ENCODE measurements at places on chromosomes 13 and 19.

GRCh38 chr13:37868691-37869505 lies 674 bp downstream of the TRPC4 start:
- no peak for DNase-seq

DNA sequence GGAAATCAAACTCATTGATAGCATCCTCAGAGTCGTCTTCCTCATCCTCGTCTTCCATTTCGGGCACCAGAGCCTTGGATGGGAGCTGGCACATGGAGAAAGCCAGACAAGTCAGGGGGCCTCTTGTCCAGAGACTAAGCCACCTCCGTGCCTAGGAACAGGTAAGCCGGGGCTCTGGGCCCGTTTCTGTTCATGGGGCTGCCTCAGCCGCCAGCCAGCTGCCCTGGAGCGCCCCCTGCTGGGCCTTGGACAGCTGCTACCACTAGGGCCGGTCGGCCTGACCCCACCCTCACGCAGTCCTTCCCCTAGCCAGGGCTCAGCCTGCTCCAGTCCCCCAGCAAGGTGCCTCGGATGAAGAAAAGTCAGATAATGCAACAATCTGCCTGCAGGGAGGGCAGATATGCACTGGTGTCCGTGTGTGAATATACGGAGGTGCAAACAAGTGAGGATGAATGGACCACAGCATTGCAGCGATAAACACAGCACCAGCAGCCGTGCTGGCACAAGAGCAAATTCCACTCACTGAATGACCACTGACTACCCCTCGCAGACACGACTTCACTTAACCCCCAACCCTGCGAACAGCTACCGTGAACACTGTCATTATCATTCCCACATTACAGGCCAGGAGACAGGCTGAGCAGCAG lies 11.9 kb upstream of the PRKD2 start:
- DNase-seq, result peak; percentile 92

- peak; percentile 76 for DNase-seq
Observed at GRCh38 chr13:30802953-30803478, 67.7 kb downstream of the ALOX5AP start.

DNA sequence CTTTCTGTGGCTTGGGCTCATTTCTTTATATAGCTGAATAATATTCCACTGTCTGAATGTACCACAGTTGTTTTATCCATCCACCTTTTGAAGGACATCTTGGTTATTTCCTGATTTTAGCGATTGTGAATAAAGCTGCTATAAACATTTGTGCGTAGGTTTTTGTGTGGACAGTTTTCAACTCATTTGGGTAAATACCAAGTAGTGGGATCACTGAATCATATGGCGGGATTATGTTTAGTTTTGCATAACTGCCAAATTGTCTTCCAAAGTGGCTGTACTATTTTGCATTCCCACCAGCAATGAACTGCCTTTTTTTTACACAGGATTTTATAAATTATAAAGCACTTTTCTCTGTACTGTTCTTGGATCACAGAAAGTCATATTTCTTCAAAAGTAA lies 13.7 kb upstream of the LRCH1 start:
- no peak for DNase-seq

- no peak for DNase-seq
Observed at GRCh38 chr13:98848746-98849145, 96.3 kb upstream of the SLC15A1 start.

DNA sequence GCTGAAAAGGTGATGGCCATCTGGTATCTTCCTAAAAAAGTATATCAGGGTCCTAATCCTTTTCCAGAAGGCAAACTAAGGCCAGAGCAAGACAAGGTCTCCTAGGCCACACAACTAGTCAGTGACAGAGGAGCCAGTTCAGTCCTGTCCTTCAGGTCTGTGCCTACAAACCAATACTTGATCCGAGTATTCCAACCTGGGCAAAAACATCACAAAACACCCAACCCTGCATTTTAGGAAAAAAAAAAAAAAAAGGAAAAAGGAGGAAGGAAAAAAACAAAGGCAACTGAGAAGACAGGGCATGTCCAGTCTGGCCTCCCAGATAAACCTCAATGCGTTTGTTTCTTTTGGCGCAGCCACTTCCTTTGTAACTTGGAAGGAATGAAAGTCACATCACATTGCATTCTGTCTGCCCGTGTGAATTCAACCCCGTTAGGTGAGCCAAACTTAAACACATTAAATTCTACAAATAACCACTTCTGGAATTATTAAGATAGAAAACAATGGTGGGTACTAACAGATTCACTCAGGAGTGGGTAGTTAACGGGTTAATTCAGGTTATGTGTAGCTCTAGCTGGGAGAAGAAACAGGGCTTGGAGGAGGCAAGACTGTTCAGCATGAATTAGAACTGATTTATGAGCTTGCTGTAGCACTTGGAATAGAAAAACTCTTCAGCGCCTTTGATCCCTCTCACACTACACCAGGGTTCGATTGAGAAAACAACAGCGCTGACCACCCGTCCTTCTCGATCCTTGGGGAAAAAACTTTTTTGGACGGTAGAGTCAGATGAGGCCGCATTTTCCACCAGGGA lies 43.0 kb upstream of the HNRNPA1L2 start:
- DNase-seq, result peak; percentile 20

DNA sequence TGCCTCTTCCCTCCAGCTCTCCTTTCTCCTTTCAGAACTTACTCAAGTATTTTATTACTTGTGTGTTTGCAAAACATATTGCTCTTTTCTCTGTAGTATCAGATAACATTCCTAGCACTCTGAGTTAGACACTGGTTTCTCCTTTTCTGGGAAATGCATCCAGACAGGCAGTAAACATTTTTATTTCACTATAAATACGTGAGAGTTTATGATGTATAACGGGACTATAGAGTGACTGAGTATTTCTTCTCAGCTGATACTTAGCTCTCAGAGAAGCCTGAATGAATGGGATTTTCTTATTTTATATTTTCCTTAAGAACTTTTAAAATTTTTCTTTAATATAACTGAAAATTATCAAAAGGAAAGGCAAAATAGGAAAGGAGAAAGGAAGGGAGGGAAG lies 211.2 kb upstream of the EDNRB start:
- no peak for DNase-seq

DNA sequence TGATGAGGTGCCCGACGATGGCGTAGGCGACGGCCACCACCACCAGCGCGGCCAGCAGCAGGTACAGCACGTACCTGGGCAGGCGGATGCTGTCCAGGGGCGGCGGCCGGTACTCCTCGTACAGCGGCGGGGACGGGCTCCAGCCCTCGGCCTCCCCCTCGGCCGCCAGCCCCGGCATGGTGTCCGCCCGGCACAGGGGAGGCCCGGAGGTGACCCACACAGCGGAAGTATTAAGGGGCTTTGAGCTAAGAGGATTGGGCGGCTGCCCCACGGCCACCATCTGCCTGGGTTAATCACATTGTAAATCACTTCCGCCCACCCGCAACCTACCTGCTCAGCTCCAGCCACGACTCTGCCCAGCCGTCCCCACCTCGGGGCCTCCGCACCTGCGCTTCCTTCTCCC lies at the start of gene SMIM44:
TSS of gene SMIM44 (minus strand) at position 216 of the 403 bp plus-strand sequence. CDS start at position 178, 38 bp downstream.
- DNase-seq, result no peak

DNA sequence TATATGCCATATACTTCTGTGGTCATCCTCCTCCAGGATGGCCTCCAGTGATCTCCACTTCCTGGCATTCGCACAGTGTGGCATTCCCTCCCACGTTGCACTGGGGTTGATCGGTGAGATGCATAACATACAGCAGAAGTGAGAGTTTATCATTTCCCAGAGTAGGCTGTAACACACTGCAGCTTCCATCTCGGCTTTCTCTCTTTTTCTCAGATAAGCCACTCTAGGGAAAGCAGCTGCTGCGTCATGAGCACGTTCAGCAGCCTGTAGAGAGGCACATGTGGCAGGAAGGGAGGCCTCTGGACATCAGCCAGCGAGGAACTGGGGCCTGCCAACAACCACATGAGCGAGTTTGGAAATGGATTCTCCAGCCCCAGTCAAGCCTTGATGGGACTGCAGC lies 807.1 kb downstream of the DIAPH3 start:
- no peak for DNase-seq

DNA sequence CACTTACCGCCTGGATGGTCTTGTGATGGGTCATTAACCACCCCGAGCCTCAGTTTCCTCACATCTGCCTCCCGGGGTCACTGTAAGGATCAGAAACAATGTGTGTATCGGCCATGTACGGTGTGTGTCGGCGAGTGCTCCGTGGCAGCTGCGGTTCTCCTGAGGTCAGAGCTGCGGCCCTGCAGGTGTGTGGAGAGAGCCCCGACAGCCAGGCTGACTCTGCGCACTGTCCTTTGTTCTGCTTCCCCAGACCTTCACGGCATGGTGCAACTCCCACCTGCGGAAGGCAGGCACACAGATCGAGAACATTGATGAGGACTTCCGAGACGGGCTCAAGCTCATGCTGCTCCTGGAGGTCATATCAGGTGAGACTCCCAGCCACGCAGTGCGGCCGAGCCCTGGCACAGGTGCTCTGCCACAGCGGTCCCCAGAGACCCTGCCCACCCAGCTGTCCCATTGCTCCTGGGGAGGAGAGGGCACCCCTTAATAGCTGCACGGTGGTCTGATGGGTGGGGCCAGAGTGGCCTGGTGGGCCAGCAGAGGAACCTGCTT lies 43.8 kb downstream of the CAPN12 start:
- DNase-seq, result no peak

- DNase-seq, result peak; percentile 65
Observed at GRCh38 chr19:3698974-3699740, 1.1 kb downstream of the PIP5K1C start.

DNA sequence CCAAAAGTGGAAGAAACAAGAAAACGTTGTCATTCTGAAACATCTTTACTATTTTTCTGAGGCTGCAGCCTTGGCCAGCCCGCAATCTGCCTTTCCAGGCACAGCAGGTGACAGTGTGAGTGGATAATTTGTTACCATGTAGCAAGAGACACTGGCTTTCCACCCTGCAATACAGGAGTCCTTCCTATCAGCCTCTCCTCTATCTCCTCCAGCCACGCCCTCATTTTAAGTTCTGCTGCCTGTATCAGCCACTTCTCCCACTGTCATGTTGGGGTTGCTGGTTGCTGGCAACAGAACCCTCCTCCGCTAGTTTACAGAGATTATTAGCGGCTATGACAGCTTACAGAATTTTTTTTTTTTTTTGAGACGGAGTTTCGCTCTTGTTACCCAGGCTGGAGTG lies 7.7 kb upstream of the LGALS7 start:
- no peak for DNase-seq

DNA sequence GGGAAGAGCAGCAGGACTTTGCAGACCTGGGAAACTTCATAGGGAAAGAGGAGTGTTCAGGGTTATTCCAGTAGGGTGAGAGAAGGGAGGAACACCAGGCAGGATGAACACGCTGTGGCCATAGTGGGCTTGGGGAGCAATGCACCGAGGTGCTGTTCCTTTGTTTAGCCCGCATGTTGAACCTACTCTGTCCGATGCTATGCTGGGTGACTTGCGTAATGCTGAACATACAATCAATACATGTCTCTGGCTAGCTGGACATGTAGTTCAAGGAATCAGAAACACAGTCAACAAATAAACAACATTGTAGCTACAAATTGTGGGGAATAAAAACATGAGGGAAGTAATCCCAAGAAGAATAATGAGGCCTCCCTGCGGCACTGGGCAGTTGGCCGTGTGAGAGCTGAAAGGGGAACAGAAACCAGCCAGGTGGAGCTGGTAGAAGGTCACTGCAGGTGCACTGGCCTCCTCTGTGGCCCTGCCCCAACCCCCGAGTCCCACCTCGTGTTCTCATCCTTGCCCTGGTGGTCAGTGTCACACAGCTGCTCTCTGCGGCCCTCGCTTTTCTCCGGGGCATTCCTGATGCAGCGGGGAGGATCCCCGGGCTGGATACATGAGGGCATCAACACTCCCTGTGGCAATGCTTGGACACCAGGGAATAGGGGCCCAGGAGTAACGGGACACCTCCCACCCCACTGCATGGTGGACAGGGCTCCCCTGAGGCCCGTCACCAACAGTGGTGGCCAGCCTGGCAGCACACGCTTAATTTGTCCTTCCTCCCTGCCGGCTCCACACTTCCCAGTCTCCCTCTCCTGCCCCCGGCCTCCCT lies 36.9 kb upstream of the TUBGCP3 start:
- DNase-seq, result no peak

DNA sequence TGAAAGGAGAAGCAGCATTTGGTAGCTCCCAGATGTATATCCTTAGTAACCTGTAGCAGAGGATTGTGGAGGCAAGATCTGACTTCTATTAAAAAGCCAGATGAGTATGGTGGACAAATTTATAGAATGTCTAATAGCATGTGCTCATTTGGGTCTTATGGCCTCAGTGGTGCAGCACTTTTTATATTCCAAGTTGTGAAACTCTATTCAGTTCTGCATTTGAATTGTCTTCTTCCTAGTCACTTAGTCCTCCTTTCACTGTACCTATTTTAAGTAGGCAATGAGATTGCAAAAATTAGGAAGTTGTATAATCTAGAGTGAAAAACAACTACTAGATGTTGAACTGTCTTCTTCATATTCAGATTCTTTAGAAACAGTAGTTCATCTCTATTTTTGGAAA lies 412.5 kb upstream of the PCDH9 start:
- DNase-seq, result no peak

DNA sequence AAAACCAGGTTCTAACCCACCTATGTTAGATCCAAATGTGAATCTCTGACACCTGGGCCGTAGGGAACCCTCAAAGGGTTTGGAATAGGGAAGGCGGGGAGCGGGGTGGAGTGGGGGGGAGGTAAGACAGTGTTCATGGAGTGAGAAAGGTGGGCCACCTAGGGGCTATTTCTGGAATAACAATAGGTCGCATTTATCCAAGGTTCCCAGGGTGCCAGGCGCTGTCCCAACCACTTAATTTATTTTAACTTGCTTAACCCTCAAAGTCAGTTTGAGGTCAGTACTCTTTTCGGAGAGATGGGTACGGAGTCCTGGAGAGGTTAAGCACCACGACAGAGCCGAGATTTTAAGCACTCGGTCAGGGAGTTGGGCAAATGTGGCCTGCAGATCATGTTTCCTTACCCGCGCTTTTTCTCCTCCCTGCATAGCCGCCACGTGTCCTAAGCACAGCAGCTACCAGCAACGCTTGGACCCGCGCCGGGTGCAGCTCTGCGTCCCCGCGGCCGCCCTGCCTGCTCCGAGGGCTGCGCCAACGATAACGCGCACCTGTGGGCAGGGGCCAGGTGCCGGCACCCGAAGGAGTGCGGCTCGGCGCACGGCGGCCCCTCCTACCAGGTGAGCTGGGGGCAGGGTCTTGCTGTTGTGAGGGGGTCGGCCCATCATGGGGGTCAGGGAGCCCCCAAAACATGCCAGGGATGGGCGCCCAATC lies 25.0 kb upstream of the FXYD3 start:
- DNase-seq, result peak; percentile 85

GRCh38 chr19:53254411-53255341 lies at the start of gene ZNF677:
ZNF677 (minus strand) TSS chr19:53254873; CDS start chr19:53251550, 3,323 bp downstream.
- peak; percentile 76 for DNase-seq

DNA sequence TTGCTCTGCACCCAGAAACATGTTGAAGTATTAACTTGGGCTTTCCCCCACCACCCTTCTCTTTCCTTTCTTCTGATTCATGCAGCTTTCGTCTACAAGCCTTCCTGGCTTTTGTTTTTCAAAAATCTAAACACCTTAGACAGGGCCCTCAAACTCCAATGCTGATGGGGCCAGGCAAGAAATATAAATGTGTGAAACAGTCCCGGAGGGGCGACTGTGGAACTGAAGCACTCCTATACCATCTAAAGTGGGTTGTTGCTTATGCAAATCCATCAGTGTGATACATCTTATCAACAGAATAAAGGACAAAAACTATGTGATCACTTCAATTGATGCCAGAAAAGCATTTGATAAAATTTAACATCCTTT lies 6.1 kb downstream of the FCGBP start:
- no peak for DNase-seq

GRCh38 chr19:33796164-33796875 lies at the start of gene KCTD15:
KCTD15 (plus strand) TSS chr19:33796870; CDS start chr19:33800455, 3,585 bp downstream.
- DNase-seq, result no peak

- DNase-seq, result no peak
Observed at GRCh38 chr19:56973713-56974555, 133.4 kb upstream of the PEG3 start.

All from GM13977 (cell line).